ENCODE measurements at places on chromosomes 7 and 10. TPM values are rescaled to one million over a fixed set of nuclear protein-coding genes. Genes with fewer than 3 reads are reported as not detected.

C10orf71 gene
- total RNA-seq: not detected

RRP12 gene
- 14.6 TPM for total RNA-seq

STEAP2 gene
- total RNA-seq: 16.1 TPM

THNSL1 gene
- total RNA-seq: 1.1 TPM

H2BK1 gene
- not detected for total RNA-seq

OIT3 gene
- not detected for total RNA-seq

GJD4 gene
- total RNA-seq: not detected

TSPAN14 gene
- 50.5 TPM for total RNA-seq

CRYGN gene
- 1.3 TPM for total RNA-seq

ZNF92 gene
- 3.3 TPM for total RNA-seq

BAIAP2L1 gene
- 1.7 TPM for total RNA-seq

UCMA gene
- total RNA-seq: not detected

LOXL4 gene
- total RNA-seq: 15.3 TPM

DNA sequence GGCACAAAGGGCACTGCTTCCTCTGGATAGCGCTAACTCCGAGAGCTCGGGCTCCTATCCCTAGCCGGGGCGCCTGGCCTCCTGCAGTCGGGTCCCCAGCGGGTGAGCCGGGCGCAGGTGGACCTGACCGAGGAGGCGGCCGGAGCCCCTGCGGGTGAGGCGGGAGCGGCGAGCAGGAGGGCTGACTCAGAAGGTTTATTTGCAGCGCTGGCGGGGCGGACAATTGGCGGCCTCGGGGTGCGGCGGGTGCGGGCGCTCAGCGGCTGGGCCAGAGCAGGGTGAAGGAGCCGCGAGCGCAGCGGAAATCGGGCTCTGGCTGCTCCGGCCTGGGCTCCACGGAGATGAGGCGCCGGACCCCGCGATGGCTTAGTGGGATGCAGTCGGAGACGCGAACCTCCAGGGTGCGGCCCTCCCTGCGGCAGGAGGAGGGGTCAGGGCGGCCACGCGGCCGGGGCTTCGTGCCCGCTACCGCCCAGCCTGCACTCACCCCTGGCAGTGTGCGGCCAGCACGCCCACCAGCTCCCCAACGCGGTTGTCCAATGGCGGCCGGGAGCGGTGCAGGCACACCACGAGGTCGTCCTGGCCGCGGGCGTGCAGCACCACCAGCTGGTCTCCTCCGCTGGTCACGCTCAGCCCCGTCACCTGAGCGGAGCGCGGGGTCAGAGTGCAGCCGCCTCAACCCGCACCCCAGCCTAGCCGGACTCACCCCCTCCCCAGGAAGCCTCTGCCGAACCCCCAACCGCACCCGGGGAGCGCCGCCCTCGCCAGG is 16.1 kb downstream of the MYO1G start:
- no peak for DNase-seq

GRCh38 chr7:28207486-28208158 is 27.0 kb upstream of the JAZF1 start:
- no peak for DNase-seq

GRCh38 chr7:39587393-39587792 is 21.2 kb downstream of the YAE1 start:
- no peak for DNase-seq

GRCh38 chr7:43439631-43440401 is 143.1 kb upstream of the STK17A start:
- no peak for DNase-seq

DNA sequence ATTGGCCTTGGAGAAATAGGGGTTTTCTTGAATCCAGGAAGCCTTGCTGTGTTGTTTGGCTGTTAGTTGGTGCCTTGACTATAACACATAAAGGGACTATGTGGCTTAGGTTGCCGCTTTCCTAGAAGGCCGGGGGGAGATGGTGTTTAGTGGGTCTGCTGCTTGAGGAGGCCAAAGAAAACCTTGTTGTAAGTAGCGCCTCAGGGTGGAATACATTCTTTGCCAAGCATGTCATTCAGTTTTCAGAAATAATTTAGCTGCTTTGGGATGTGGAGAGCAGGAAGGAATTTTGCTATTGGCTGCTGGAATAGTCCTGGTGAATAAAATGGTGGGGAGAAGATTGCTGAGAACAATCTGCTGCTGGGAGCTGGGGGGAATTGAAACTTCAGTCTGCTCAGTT is 132.9 kb upstream of the WNT16 start:
- no peak for DNase-seq

DNA sequence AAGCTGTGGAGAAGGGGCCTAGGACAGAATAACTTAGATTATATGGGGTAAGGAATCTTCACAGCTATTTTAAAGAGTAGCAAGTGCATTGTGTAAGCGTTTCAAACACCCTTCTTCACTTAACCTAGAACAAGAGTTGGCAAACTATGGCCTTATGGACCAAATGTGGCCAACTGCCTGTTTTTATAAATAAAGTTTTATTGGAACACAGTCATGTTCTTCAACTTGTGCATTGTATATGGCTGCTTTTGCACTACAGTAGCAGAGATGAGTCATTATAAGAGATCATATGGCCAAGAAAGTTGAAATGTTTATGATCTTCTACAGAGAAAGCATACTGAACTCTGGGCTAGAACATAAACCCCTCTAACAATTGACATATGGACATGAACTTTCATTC is 187.8 kb downstream of the ETV1 start:
- no peak for DNase-seq

DNA sequence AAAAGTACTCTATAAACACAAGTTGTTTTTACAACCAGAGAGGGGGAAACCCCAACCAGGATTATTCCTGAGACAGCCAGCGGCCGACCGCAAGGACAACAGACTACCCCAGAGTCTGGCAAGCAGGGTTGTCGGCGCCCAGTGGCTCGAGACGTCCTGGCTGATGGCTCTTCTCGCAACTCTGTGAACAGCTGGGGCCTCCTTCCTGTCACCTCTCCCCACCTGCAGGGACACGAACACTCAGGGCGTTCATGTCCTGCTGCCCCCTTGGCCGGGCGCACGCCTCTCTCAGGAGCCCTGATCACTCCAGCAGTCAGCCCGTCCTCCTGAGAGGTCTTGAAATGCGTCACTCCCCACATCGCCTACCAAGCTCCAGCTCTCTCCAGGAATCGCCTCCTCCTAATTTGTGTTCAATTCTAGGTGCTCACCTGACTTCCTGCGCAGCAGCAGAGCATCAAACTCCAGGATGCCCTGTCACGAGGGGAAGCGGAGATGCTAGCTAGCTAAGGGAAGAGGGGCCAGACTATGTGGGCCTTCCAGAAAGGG is 66.4 kb upstream of the TNRC18 start:
- DNase-seq: no peak

- DNase-seq: no peak
Observed at GRCh38 chr10:86225103-86225782, 141.4 kb downstream of the GRID1 start.

DNA sequence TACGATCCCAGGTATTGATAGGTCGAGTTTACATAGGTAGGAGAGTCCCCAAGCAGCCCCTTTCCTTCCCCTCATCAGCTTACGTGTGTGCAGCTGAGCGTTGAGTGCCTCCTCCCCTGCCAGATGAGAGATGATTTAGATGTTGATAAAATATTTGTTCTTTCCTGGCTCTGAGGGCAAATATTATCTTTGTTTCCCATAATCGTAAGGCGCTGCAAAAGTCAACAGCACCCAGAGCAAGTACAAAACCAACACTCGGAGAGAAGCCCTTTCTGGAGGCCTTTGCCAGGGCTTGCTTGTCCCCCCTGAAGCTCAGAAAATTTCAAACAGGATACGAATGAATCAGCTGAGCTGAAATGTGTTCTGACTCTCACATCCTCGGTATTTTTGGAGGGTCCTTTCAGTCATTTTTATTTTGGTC is 683.2 kb downstream of the LRMDA start:
- DNase-seq: no peak

DNA sequence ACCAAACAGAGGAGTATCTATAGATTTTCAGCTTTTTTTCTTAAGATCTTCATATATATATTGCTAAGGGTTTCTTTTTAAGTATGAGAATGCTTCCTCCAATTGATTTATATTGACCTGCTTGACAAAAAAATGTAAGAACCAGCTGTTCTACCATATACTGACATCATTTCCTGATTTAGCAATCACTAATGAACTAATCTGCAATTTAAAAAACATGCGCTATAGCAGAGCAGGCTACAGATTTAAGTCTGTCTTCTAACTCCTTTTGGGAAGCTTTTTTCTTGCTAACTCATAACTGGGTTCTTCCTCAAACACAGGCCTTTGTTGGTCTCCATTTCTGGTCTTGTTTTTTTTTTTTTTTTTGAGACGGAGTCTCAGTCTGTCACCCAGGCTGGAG is 33.2 kb downstream of the ABCC2 start:
- DNase-seq: no peak

DNA sequence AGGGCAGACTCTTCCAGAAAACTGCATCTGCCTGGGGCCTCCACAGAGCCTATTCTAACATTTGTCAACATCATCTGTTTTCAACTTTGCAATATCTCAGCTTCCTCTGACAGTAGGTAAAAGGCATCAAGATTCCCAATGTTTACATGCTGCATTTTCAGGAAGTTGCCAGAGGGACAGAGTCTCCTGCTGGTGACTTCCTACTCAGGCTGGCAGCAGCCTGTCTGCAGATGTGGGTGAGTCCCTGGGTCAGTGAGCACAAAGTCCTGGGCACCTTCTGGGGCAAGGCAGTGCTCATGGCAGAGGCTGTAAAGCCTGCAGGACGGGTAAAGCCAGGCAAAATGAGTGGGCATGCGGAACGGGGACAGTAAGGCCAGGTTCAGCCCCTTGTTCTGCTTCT is 69.4 kb downstream of the EBF3 start:
- DNase-seq: no peak

GRCh38 chr10:31897506-31897905 is 31.1 kb downstream of the ARHGAP12 start:
- DNase-seq: no peak

DNA sequence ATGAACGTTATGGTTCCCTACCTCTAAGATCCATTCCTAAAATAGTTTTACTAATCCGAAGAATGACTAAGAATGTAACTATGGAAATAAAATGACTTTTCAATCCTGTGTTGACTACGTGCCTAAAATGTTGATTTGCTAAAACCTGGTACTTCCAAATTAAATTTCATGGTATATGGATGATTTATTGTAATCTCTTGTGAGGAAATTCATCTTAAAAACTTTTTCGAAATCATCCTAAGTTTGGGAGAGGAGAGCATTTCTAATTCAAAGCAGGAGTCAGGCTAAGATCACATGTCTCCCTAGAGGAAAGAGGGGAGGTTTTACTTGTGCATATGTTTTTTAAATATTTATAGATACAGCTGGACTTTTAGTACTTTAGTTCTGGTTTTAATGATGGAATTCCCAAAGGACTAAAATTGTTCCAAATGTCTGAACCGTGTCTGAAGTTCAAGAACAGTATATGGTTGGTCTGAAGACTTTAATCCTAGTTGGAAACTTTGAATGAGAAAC is 483.9 kb downstream of the AUTS2 start:
- no peak for DNase-seq

GRCh38 chr7:32062150-32062549 is 8.1 kb downstream of the PDE1C start:
- no peak for DNase-seq

DNA sequence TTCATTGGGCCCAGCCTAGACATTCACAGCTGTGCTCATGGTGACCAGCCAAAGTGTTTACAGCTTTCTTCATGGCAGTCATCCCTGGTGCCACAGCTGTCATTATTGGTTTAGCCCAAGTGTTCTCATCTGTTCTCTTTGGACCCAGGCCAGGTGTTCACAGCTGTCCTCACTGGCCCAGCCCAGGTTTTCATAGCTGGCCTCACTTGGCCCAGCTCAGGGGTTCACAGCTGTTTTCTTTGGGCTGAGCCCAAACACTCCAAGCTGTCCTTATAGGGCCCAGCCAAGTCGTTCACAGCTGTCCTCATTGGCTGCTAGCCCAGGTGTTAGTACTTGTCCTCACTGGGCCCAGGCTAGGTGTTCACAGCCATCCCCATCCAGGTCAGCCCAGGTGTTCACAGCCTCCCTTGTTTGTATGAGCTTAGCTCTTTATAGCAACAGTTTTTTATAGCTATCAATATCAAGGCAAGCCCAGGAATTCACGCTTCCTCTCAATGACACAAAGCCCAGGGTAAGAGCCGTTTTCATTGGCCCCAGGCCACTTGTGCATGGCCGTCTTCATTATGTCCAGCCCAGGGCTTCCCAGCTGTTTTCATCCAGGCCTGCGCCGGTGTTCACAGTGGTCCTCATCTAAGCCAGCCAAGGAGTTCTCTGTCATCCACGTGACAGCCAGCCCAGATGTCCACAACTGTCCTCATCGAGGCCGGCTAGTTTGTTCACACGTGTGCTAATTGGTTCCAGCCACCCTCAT is 11.6 kb downstream of the FRG2B start:
- peak; percentile 90 for DNase-seq

DNA sequence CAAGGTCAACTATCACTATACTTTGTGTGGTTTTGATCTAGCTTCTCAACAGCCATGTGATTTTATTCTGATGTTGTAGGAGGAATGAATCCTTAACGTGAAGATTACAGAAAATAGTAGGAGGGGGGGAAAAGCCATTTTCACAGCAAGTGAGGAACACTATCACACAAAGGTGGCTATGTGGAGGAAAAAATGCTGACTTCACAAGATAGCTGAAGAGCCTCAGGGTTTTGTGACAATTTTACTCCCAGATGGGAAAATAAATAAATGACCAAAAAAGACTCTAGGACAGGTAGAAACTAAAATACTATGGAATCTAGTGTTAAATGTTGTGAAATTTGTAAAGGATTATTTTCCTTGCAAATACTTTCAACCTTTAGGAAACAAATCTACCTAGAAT is 281.0 kb downstream of the ADRA2A start:
- peak; percentile 14 for DNase-seq

GRCh38 chr10:93199191-93199751 is 125.6 kb downstream of the CYP26A1 start:
- DNase-seq: peak; percentile 92

GRCh38 chr7:89887489-89887888 is 266.8 kb upstream of the STEAP1 start:
- no peak for DNase-seq

GRCh38 chr10:484925-485661 is 204.4 kb downstream of the DIP2C start:
- DNase-seq: no peak

- no peak for DNase-seq
Observed at GRCh38 chr7:37346761-37347160, 101.9 kb downstream of the ELMO1 start.

GRCh38 chr10:1123198-1123597 is 67.0 kb downstream of the WDR37 start:
- peak; percentile 17 for DNase-seq

- DNase-seq: no peak
Observed at GRCh38 chr10:86711513-86712316, 43.4 kb downstream of the LDB3 start.

GRCh38 chr10:43972976-43973647 is 324.4 kb upstream of the ZNF32 start:
- peak; percentile 90 for DNase-seq

DNA sequence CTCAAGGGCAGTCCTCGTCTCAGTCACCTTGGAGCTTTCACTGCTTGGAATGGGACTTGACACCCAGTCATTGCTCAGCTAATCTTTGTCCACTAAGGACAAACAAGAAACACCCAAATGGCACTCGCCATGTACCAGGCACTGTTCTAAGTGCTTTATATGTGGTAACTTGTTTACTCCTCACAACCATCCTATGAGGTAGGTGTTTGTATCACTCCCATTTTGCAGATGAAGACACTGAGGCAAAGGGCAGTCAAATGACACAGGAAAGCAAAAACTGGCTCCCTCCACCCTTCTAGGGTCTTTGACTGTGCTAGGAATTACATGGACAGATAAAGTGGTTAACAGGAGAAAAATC is 24.7 kb downstream of the DNAJB12 start:
- no peak for DNase-seq

- no peak for DNase-seq
Observed at GRCh38 chr10:6227346-6227745, 24.6 kb downstream of the PFKFB3 start.

GRCh38 chr7:140672382-140673062 is at the start of gene ADCK2:
TSS of gene ADCK2 (plus strand) at chr7:140672945. CDS start at chr7:140673331, 386 bp downstream.
- no peak for DNase-seq

Measured in esophagus muscularis mucosa (tissue), 4 donors.